ENCODE measurements at places on chromosomes 2 and 18. TPM values are rescaled to one million over a fixed set of nuclear protein-coding genes. Genes with fewer than 3 reads are reported as not detected.
A peak's percentile ranks its signal among the peaks of the same experiment; 100 is the strongest.

DNA sequence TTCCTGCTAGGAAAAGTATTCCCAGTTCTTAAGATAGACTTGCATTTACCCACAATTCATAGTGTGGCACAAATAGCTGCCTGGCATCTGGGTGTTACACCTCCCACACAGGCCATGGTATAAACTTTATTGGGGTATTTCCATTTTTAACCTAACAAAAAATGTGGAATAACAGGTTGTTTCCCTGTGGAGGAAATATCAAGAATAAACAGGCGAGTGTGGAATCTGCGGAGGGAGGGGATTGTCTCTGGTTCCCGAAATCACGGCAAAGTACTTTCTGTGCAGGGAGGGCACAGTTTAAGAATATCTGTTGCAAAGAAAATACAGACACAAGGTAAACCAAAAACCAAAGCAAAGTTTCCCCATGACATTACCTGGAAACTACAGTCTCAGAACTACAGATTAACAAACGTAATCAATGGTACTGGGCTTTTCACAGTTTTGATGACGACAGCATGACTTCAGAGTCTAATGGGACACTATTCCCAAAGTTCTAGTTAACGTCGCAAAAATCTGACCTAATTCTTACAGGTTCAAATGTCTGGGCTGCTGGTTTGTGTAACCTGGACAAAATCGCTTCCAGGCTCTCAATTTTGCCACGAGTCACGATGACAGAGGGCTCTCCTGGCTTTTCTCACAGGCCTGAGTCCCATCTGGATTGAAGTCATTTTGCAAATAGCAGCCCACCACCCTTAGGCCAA is 1.4 kb downstream of the STARD7 start:
- no peak for DNase-seq

DNA sequence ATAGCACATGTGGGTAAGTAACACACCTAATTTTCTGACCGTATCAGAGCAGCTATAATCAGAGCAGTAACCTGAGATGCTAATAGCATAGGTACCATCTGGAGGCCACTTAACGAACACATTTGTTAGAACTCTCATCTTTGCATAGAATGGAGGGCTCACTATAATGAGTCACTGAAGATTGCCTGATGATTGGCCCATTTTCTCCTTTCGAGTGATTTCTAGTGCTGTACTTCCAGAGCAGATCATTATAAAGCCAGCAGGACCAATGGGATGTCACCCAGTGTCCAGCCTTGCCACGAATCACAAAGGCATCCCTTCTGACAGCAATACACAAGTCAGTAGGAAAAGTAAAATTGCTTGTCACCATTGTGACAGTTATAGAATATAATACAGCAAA is 81.7 kb upstream of the REV1 start:
- no peak for DNase-seq

- DNase-seq, result no peak
Observed at GRCh38 chr18:59715966-59716369, 18.7 kb upstream of the CCBE1 start.

- DNase-seq, result peak; percentile 60
Observed at GRCh38 chr2:156021146-156022040, 311.1 kb downstream of the NR4A2 start.

- no peak for DNase-seq
Observed at GRCh38 chr2:18123577-18123976, 245.1 kb downstream of the KCNS3 start.

GRCh38 chr2:8857709-8858108 is 20.3 kb upstream of the KIDINS220 start:
- no peak for DNase-seq

GRCh38 chr2:157415591-157416101 is 28.2 kb downstream of the CYTIP start:
- DNase-seq, result no peak

DNA sequence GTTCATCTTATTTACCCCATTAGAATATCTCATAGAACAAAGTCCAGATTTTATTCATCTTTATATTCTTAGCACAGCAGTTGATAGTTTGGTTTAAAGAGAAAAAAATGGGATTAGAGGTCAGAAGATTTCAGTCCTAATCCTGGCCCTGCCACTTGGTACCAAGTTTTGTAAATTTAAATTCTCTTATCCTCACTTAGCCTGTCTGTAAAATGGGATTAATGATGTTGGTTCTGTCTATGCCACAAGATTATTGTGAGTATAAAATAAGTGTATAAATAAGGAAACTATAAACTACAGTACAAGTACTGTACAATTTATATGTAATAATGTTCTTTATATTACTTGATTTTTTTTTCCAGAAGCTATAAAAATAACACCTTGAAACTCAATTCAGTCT is 17.1 kb upstream of the DRC1 start:
- no peak for DNase-seq

GRCh38 chr18:62576845-62577512 is 54.2 kb downstream of the ZCCHC2 start:
- no peak for DNase-seq

DNA sequence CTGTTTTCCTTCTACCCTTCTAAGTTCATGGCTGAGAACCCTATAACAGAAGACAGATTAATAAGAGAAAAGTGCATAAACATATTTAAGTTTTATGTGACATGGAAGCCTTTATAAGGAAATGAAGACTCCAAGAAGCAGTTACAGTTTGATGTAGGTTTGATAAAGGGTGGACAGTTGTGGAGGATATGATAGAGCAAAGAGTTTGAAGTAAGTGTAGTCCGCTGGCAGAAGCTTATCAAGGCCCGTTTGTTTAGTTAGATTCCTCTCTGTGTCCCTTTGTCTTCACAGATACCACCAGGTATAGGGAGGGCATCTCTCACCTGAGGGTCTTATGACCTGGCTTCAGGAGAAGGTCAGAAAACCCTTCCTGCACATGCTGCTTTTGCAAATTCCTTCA is 10.4 kb upstream of the CASP8 start:
- no peak for DNase-seq

- no peak for DNase-seq
Observed at GRCh38 chr2:169683054-169683424, 11.2 kb downstream of the CFAP210 start.

- DNase-seq, result peak; percentile 24
Observed at GRCh38 chr2:47504174-47504810, 101.3 kb downstream of the MSH2 start.

- DNase-seq, result no peak
Observed at GRCh38 chr2:85854166-85854509, 34.7 kb downstream of the ST3GAL5 start.

- DNase-seq, result peak; percentile 27
Observed at GRCh38 chr2:236674238-236674637, 104.6 kb downstream of the ACKR3 start.

GRCh38 chr2:219352448-219353023 is 20.0 kb upstream of the RESP18 start:
- peak; percentile 92 for DNase-seq

GRCh38 chr2:36404754-36405153 is 49.2 kb downstream of the CRIM1 start:
- DNase-seq, result no peak

GRCh38 chr2:56102866-56103265 is 80.9 kb upstream of the CCDC85A start:
- DNase-seq, result no peak

DNA sequence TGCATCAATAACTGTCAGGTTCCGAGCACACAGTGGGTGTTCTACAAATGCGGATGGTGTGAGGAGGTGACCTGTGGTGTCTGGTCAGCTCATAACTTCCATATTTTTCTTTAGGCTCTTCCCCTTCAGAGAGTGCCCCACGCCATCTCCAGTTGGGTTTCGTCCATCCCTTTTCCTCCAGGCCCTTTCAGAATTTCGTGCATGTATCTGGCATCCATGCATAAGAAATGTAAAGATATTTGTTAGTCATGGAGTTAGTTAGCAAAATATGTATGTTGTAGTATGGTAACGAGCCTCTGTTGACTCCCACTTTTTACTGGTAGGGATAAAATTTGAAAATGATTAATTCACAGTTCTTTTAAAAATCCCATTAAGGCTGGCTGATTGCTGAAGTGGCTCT is 67.2 kb downstream of the SNTG2 start:
- DNase-seq, result no peak

GRCh38 chr2:161424891-161425727 is 9.0 kb downstream of the TBR1 start:
- no peak for DNase-seq

- DNase-seq, result no peak
Observed at GRCh38 chr18:52342456-52342855, 2.5 kb downstream of the DCC start.

GRCh38 chr2:209584915-209585314 is 161.1 kb downstream of the MAP2 start:
- DNase-seq, result no peak

ASPRV1 gene
- total RNA-seq, result 0.91 TPM

DSC3 gene
- 0.61 TPM for total RNA-seq

POTEJ gene
- total RNA-seq, result not detected

ASB18 gene
- total RNA-seq, result not detected

AMER3 gene
- total RNA-seq, result 1.2 TPM

CD207 gene
- total RNA-seq, result not detected

SERPINB5 gene
- total RNA-seq, result 0.57 TPM

RNF181 gene
- total RNA-seq, result 113 TPM

APOB gene
- 14.1 TPM for total RNA-seq
